Central memory CD8-positive, alpha-beta T cell (primary cell): ENCODE measurements at places on chromosomes 5 and 9.

DNA sequence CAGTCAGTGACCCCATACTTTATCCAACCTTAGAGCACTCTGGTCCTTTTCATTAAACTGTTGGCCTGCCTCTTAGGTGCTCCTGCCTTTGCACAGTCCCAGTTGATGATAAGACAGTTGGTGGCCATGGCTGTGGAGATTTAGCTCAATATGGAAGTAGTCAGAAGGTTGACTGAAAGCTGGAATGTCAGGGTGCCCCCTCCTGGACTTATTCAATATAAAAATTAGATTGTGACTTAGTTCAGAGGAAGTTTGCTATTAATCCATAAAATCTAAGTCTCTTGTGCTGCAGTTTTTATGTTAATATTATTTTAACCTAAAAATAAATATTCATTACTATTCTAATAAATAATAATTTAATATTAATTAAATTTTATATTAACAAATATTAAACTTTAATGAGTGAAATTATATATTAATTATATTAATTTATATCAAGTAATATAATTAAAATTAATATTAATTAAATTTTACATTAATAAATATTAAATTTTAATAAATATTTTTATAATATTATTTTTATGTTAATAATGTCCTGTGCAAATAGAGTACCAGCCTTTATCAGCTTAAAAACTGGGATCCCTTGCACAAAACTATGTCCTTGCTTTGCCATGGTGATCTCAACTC is 77.7 kb upstream of the ADAMTSL1 start:
- DNase-seq = no peak

DNA sequence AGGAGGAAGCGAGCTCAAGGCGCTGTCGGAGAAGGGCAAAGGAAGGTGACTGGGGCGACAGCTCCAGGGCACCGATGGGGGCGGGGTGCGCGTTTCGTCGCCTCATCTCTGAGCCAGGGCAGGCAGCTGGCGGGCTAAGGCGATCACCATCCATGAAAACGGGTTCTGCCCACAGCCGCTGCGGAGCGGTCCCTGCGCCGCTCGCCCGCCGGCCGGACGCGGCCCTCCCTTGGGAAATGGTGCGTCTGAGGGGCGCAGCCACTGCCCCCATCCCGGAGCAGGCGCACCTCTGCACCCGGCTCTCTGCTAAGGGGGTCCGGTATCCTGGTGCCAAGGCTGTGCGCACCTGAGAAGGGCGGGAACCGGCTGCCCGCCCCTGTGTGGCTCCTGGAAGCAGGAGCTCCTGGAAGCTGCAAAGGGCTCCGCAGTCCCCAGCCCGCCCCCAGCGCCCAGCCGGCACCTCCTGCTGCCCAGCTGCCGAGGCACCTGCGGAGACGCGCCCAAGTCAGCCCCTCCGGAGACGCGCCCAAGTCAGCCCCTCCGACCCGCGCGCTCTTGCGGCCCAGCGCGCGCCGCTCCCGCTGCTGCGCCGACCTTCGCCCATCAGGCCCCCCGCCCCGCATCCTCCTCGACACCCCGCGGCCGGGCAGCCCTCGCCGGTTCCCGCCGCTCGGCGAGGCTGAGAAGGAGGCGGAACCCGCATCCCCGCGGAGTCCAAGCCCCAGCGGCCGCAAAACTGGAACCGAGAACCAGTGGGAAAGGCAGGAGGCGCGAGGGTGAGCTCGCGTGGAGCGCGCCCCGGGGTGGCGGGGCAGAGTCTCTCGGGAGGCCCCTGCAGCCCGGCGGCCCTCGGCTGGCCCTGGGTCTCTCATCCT is 757 bp downstream of the ANKRD34B start:
- DNase-seq = no peak

- no peak for DNase-seq
Measured at GRCh38 chr9:122380293-122380692, 9.5 kb downstream of the PTGS1 start.

DNA sequence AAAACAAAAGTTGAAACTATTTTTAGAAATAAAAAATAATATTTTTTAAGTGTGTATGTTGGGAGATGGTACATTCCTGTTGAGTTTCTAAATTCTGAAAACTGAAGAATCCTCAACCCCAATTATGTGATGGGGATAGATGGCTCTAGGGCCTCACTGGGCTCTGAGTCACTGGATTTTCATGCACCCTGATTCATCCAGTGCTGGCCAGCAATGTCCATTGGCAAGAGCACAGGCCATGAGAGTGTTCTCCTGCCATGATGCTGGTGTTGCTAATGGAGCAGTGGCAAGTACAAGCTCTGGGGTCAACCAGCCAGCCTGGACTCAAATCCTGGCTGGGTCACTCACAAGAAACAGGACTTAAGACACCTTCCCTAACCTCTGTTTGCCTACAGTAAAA is 23.3 kb downstream of the SMIM23 start:
- DNase-seq = no peak

- no peak for DNase-seq
Measured at GRCh38 chr5:138685193-138685745, 68.0 kb upstream of the CTNNA1 start.

DNA sequence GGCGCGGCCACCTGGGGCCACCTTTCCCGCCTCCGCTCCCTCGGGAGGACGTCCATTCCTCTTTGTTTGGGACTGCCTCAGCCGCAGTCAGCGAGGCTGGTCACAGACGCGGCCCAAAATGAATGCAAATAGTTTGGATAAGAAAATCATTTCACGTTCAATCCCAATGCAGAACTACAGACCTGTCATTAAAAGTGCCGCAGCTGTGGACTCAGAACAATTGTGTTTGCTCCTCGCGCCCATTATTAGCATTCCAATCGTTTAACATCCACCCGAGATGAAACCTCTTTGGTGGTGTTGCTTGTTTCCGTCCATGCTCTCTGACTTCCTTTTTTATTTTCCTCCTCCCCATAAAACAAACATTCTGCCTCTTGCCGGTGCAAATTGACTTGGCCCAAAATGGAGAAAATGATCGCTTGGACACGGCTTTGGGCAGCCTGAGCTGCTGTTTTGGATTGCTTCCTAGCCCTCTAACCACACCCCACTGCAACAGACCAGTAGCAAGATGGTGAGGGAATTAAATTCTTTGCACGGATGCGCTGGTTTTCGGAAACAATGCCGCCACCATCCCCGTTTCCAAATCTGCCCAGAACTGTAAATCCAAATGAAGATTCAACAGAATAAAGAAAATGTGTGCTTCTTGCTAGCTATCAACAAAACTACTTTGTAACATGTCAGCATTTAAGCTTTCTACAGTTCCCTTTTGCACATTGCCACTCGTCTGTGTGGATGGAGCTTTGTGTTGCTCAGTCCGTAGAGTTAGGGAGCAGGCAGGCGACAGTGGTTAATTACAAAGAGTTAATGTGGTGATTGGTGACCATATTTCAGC is 784 bp downstream of the NLN start:
- DNase-seq = no peak

GRCh38 chr5:95937607-95938152 is 24.0 kb downstream of the ELL2 start:
- no peak for DNase-seq

DNA sequence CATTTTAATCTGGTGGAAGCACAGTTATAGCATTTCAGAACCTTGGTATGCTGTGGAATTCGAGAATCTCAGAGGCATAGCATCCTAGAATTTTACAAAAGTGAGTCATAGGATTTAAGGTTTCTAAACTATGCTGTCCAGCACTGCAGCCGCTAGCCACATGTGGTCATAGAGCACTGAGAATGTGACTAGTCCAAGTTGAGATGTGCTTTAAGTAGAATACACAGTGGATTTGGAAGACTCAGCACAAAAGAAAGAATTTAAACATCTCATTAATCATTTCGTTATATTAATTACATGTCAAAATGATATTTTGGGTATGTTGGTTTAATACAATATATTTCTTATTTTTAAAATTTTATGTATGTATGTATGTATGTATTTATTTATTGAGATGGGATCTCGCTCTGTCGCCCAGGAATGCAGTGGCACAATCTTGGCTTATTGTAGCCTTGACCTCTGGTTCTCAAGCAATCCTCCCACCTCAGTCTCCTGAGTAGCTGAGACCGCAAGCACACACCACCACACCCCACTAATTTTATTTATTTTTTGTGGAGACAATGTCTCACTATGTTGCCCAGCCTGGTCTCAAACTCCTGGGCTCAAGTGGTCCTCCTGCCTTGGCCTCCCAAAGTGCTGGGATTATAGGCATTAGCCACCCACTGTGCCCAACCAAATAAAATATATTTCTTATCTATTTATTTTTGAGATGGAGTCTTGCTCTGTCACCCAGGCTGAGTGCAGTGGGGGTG is 20.4 kb upstream of the RPS14 start:
- no peak for DNase-seq

DNA sequence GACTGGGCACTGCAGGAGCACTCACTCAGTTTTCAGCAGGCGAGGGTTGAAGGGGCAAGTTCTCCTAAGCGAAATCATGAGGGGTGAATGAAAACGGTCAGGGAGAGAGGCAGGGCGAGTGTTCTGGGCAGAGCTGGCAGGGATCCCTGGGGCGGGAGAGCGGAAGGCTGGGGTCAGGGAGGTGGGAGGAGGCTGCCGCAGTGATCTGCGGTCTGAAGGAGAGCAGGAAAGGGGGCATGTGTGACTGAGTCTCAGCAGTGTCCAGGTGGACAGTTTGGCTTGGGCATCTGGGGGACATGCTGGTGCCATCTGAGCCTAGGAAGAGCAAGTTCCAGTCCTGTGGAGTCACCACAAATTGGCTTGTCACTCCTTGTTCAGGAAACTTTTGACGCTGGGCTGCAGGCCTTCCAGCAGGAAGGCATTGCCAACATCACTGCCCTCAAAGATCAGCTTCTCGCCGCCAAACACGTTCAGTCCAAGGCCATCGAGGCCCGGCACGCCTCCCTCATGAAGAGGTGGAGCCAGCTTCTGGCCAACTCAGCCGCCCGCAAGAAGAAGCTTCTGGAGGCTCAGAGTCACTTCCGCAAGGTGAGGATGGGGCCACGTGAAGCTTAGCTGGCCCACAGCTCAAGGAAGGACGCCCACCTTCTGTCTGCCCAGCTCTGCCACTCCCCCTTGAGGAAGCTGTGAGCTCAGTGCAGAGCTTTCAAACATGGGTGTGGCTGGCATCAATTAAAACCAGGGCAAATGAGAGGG is 31.1 kb downstream of the DYNC2I2 start:
- DNase-seq = no peak

GRCh38 chr9:125532812-125533594 is 174.0 kb downstream of the MAPKAP1 start:
- no peak for DNase-seq
